Activated CD4-positive, alpha-beta T cell treated with anti-CD3 and anti-CD28 coated beads, Interleukin-2, amount 50 U/mL, for 48 hours (primary cell): ENCODE measurements at places on chromosomes 6 and 20.

- DNase-seq = no peak
Observed at GRCh38 chr6:127201321-127201720, 65.3 kb upstream of the RNF146 start.

DNA sequence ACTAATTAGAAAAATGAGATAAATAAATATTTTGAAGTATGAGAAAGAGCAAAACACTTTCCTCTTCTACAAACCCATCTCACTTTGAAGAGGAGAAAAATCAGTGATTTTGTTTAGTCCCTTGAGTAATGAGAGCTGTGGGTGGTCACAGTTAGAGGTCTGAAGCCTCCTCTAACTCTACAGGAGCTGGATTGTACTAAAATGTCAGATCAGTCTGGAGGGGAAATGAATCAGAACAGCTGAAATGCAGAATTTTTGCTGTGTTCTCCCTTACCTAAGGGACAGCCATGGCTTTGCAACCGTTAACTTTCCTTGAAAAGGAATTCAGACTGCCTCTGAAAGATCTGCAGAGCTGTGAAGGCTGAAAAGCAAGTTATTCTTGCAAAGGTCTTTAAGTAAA, 11.4 kb upstream of the RFPL4B start:
- no peak for DNase-seq

- no peak for DNase-seq
Observed at GRCh38 chr6:18349386-18349785, 37.8 kb upstream of the RNF144B start.

DNA sequence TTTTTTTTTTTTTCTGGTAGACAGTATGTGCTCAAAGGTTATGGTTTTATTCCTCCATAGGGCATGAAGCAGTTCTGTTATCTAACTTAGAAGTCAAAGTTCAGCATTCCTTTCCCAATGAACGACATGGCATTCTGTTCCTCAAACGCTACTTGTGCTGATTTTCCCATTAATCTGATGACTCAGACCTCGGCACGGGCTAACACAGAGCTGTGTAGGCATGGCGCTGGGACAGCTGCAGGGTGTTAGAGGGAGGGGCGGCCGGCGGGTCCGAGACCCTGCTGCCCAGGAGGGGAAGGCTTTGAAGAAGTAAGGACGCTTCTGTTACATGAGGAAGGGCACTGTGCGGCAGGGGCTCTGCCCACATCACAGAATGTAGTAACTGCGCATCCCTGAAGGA, 93.6 kb upstream of the AGPAT4 start:
- no peak for DNase-seq

DNA sequence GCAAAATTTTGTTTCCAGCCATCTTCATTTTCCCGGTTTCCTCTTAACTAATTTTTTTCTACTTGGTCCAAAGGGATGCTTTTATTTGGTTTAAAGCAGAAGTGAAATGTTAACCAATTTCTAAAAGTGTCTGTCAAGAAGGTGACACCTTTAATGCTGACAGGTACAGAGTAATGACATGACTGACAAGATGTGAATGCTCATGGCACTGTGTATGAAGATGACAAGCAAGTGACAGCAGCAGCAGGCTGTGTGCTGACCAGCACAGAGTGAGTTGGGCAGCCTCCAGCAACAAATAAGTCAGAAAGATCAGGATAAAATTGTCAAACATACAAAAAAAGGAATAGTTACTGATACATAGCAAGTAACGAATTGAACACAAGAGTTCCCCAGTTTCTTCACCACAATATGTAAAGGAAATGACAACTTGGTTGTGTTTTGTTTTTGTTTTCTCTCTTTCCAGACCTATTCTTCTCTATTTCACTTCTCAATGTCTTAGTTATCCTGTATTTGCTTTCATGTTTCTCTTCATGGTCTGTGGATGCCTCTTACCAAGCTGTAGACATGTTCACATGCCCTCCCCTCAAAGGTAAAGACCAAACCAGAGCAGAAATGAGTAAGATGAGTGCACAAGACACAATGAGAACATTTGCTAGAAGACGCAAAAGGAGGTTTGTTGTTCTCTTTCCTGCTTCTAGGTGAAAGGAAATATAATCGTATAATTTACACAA, 174.9 kb downstream of the FRK start:
- no peak for DNase-seq

GRCh38 chr20:53281557-53282117, 309.5 kb downstream of the TSHZ2 start:
- no peak for DNase-seq

DNA sequence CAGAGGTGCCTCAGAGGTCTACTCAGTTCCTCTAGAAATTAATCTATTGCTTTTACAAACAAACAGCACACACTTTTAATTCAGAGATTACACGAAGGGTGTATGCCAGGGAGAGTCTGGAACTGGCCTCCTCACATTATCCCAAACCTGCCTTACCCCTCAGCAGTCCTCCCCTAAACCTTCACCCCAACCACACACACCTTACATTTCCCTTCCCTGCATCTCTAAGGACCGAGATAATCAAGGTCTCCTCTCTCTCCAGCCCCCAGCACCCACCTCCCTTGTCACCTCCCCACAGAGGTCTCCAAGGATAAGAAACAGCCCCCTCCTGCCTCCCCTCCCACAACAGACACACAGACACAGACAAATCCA, 6.1 kb downstream of the HLA-DRB1 start:
- no peak for DNase-seq

DNA sequence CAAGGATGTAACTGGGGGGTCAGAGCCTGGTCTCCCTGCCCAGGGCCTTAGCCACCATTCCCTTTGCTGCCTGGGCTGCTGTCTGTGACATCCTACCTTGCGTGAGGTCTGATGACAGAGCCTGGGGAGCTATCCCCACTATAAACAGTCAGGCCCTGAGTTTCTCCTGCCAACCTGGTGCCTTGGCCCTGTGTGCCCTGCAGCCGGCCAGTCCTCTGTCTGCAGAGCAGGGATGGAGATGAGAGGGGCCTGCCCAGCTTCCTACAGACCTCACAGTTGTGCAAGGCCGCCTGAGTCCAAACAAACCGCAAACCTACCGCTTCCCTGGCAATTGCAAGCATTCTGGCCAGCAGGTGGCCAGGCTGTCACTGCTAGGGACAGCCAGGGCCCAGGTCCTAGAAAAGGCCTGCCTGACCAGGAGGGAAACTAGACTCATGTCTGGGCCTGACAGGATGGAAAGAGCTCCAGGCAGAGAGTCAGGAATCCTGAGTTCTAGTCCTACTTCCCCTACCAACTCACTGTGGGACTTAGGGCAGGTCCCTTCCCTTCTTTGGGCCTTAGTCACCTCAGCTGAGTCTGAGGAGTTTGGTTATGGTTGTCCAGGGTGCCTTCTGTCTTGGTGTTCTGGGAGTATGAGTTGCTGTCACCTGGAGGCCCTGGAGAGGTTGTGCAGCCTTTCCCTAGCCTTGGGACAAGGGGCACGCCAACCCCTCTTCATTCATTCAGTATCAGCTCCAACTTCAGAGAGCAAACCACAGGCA, 86.2 kb downstream of the VEGFA start:
- no peak for DNase-seq

DNA sequence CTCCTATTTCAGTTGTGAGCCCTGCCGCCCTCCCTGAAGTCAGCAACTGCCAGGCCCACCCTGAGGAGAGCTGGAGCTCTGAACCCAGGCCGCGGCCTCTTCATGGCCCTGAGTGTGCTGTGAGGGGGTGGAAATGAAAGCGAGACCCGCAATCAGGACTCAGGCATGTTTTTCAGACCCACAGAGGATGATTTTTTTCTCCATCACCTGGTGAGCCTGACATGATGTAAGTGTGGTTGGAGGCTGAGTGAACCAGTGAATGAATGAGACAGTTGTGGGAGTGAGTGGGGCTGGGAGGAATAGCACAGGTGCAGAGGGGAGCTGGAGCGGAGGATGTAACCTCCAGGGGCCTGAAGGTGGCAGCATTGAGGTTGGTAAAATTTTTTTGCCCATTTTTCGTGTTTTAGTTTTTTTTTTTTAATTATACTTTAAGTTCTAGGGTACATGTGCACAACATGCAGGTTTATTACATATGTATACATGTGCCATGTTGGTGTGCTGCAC, 18.3 kb downstream of the RAET1L start:
- peak; percentile 50 for DNase-seq

- DNase-seq = no peak
Observed at GRCh38 chr6:150119173-150119572, 23.7 kb upstream of the PPP1R14C start.

DNA sequence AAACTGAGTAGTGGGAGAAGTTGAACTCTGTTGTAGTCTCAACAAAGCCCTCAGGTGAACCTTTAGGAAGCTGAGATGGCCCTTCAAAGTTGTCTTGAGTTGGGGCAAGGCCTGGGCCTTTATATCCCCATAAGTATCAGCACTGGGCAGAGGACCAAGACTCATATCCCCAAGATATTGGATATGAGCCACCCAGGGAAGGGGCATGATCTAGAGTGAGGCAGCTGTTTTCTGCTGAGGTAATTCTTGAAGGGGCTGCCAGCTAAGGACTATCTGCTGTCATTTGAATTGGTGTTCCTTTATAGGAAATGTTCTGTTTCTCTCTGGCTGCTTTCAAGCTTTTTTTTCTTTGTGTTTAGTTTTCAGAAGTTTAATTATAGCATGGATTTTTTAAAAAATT, 140.7 kb upstream of the FLRT3 start:
- no peak for DNase-seq

- no peak for DNase-seq
Observed at GRCh38 chr20:63440366-63440955, 32.0 kb downstream of the KCNQ2 start.

GRCh38 chr20:14573676-14574075, 236.3 kb upstream of the FLRT3 start:
- no peak for DNase-seq

DNA sequence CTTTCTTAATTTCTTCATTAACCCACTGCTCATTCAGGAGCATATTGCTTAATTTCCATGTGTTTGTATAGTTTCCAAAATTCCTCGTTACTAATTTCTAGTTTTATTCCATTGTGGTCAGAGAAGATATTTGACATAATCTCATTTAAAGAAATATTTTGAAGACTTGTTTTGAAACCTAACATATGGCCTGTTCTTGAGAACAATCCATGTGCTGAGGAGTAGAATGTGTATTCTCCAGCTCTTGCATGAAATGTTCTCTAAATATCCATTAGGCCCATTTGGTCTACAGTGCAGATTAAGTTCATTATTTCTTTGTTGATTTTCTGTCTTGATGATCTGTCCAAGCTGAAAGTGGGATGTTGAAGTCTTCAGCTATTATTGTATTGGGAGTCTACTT, 251.7 kb downstream of the ALDH8A1 start:
- no peak for DNase-seq

GRCh38 chr20:2122936-2123335, 21.3 kb downstream of the STK35 start:
- DNase-seq = no peak

DNA sequence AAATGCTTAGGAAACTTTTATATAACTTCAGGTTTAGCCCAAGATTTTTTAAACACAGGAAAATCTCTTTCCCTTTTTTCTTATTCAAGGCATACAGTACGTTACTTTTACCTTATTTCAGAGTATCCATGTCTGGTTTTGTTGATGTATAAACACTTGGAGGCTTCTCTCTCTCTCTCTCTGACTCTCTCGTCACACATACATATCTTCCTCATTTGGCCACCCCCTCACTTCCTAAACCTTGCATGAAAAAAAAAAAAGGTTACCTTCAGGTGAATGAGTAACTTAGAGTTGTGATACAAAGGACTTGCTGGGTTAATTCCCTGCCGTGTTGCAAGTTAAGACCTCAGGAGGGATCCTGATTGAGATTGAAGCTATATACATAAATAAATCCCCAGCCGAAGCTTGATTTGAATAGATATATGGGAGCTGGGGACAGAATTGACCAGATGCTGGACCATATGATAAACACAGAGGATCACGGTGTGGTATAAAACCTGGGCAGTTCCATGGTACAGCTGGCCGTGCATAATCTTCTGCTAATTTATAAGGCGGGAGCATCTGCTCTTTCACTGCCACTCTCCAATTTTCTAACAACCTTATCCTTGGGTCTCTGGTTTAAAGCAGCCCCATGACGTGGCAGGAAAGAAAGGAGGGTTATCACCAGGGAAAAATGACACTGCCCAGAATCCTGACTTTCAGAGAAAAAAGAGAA, 55.1 kb upstream of the IL20RA start:
- no peak for DNase-seq

DNA sequence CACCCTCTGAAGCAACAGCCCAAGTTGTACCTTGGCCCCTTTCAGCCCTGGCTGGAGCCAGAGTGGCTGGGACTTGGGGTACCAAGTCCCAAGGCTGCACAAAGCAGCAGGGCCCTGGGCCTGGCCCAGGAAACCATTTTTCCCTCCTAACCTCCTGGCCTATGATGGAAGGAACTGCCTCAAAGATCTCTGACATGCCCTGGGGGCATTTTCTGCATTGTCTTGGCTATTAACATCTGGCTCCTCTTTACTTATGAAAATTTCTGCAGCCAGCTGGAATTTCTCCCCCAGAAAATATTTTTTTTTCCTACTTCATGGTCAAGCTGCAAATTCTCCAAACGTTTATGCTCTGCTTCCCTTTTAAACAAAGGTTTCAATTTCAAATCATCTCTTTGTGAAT, 269.4 kb upstream of the CDYL start:
- DNase-seq = no peak
